ENCODE measurements at places on chromosomes 13 and 19.

- no peak for DNase-seq
Measured at GRCh38 chr19:7730286-7731217, 1.4 kb downstream of the CLEC4G start.

DNA sequence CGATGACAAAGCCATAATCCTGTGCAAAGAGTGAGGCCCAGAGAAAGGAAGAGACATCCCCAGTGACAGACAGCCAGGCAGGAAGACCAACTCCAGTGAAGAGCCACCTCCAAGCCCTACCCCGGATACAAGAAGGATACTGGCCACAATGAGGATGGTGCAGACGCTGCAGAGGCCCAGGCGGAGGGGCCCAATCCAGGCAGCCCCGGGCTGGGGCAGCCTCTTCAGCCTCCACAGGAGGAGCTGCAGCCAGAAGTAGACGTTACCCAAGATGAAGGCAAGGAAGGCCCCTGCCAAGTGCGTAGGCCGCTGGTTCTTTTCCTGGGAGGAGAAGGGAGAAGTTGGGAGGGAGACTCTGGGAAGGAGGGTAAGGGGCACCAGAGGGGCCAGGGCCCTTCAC is 8.5 kb downstream of the TMEM150B start:
- DNase-seq, result no peak

- DNase-seq, result no peak
Measured at GRCh38 chr13:113941571-113942191, 32.2 kb downstream of the C13orf46 start.

GRCh38 chr13:106477303-106477702 is 58.2 kb downstream of the EFNB2 start:
- DNase-seq, result no peak

DNA sequence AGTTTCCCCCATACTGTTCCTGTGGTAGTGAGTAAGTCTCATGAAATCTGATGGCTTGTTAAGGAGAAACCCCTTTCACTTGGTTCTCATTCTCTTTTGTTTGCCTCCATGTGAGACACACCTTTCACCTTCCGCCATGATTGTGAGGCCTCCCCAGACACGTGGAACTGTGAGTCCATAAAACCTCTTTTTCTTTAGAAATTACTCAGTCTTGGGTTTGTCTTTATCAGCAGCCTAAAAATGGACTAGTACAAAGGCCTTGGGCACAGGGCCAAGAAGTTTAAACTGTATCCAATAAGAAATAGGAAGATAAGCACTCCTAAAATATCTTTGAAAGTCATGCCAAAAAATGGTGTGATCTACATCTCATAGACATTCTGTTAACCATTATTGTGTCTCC is 176.9 kb downstream of the TBC1D4 start:
- no peak for DNase-seq

DNA sequence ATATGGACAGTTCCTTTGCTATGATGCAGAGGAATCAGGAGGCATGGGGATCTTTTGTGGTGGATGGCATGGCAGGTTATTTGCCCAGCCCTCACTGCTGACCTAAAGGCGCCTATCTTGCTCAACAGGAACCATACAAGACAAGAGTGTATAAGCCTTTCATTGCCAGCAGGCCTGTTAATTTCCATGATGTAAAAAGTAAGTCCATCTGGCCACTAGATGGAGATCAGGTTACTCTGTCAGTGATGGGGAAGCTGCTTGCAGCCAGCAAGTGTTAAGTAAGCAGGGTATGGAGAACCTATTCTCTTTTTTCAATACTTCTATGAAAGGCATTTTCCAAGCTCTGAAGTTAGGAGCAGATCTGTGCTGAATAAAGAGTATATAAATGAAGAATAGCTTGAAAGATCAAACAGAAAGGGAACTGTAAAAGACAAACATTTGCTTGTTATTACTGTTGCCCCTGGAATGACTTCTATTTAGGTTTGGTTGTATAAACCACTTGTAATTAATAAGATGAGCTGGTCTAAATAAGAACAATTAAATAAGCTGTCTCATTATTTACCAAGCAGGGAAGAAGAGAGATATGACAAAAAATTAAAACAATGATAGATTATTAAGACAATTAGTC is 210.9 kb downstream of the RGCC start:
- DNase-seq, result peak; percentile 85

- no peak for DNase-seq
Measured at GRCh38 chr13:71303144-71303543, 563.9 kb downstream of the DACH1 start.

GRCh38 chr13:44191504-44192171 is 182.0 kb upstream of the SERP2 start:
- peak; percentile 33 for DNase-seq

DNA sequence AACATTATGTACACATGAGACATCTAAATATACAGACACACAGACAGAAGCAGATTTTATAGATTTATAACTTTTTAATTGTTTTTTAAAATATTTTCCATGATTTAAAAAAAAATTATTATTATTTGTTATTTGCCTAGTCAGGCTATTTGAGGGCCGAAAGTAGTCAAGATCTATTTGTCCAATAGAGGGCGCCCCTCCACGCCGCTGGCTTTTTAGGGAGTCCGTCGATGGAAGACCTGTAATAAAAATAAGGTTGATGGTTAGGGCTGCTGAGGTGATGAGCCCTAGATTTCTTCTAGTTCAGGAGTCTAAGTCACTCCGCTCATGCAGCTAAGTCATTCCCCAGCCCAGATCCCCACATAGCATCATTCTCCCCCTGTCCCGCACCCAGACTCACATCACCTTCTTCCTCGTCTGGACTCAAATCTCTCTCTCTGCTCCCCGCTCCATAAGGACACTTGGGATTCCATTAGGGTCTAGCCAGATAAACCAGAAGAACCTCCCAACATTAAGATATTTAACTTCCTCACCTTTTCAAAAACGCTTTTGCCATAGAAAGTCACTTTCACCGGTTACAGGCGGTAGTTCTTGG is 33.9 kb upstream of the CEACAM21 start:
- no peak for DNase-seq

DNA sequence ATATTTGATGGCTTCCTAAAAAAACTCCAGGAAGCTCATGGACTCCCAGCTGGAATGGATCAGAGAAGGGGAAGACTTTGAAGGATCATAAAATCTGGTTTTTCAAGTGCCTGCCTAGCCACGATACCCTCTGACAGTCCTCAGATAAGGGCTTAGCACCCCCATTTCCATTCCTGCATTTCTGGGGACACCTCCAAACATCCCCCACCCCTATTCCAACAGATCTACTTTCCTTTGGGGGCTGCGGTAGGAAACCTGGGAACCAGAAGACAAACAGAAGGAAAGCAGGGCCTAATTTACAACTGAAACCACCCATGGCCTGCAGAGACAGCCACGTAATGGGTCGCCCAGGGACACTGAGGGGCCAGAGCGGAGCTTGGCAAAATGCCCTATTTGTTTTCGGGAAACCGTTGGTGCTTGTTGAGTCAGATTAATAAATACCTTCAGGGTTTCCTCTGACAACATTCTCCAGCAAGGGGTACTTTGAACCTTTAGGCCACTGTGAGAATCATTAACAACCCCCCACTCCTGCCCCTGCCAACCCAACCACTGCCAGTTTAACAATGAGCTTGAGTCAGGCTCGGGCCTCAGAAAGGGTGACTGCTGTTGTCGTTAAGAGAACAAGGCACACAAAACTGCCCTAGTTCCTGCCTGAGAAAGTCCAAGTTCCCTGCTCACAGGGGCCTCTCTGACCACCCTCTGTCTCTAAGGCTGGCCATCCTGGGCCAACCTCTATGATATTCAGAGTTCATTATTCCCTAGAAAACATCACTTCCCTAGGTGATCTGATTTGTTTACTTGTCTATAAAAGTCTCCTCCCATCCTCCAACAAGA is 23.5 kb downstream of the RHPN2 start:
- DNase-seq, result peak; percentile 25

- no peak for DNase-seq
Measured at GRCh38 chr13:89052699-89053098, 1381.5 kb downstream of the SLITRK5 start.

Measured in foreskin melanocyte (primary cell).